RWPE1 (cell line): ENCODE measurements at places on chromosomes 11 and 22.

DNA sequence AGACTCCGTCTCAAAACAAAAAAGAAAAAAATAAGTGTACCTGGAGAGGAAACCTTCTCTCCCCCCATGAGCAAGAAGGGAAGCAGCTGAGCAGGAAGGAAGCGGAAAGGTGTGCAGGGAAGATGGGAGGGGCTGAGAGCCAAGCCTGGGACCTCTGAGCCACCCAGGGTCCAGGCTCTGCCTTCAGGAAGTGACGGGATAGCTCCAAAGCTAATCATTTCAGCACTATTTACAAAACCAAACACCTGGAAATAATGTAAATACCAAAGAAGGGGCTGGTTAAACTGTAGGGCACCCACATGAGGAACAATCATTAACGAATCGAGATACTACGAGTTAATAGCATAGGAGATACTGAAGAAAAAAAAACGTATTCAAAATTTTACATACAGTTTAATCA lies 27.9 kb downstream of the ARRB1 start:
- no peak for DNase-seq

GRCh38 chr11:123069908-123070821 lies 8.2 kb upstream of the HSPA8 start:
- no peak for DNase-seq

- no peak for DNase-seq
These were observed 279.7 kb downstream of the CADM1 start for GRCh38 chr11:115224551-115224950.

DNA sequence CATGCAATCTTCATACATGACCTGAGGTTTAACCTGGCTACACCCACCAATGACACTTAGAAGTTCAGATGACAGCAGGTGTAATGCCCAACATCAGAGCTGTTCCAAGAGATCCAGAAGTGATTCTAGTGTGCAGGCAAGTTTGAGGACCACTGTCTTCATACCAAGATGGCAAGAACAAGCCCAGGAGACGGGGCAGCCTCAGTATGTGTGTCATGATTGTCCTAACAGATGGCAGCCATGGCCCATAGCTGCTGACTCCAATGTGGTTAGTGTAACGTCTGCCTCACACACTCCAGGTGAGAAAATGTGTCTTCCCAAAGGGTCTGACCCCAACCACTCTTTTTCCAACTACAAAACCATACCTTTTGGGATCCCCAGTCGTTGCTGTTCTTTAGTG lies 97.3 kb downstream of the ETS1 start:
- DNase-seq = no peak

DNA sequence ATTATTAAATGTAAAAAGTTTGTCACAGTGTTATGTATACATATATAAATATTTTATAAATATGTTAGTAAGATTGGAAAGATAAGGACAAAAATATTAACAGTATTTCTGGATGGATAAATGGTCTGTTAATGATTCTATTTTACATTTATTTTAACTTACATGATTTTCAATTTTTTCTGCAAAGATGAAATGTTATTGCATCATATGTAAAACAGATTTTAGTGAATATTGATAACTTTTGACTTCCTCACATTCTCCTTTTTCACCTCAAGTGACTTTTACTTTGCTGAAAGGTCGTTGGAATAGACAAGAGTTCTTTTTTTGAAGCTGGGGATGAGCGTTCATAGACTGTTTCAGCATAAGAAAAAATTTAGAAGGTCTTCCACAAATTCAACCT lies 1554.7 kb upstream of the TENM4 start:
- DNase-seq = no peak

- no peak for DNase-seq
These were observed 720.1 kb downstream of the KCNA4 start for GRCh38 chr11:29296680-29297079.

- DNase-seq = no peak
These were observed 65.5 kb upstream of the ARFGAP3 start for GRCh38 chr22:42922374-42923191.

GRCh38 chr11:119803726-119804294 lies 74.8 kb upstream of the NECTIN1 start:
- no peak for DNase-seq

GRCh38 chr11:11537372-11537771 lies 84.4 kb downstream of the GALNT18 start:
- no peak for DNase-seq
